ENCODE measurements at places on chromosomes 12 and 14.

DNA sequence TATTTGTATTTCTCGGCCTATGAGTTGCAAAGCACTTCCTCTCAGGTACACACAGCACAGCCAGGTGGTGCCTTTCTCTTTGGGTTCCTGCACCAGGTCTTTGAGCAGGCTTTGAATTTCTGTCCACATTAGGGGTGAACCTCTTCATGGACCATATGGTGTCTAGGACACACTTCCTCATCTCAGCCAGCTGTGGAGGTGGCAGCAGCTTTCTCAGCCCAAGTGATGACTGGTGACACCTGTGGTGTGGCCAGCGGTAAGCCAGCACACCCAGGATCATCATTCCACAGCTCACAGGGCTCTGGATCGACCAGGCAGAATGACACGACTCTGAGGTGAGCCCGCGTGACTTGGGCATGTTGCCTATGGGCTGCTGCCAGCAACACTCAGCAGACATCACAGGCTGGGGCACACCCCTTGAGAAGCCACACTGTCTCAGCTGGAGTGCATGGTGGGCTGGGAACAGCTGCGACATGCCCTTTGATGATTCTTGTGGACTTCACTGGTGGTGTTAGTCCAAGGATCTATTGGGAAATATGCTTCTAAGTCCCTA lies 36.8 kb downstream of the SLC5A8 start:
- no peak for DNase-seq

DNA sequence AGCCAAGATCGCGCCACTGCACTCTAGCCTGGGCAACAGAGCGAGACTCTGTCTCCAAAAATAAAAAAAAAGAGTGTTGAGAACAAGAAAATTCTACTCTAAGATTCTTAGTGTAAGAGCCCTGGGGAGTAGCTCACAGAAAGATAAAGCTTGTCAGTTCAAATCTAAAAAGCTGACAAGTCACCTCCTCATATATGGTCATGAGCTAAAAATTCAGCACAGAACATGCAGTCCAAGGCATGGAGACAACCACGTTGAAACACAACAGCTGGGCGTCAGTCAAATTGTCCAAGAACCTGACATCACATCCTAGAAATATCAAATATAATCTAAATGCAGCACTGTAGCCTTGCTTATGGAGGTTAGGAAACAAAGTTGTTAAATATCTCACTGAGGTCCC lies 47.8 kb downstream of the CLIP1 start:
- DNase-seq: no peak

- no peak for DNase-seq
These were observed 41.0 kb upstream of the COL2A1 start for GRCh38 chr12:48045061-48045846.

DNA sequence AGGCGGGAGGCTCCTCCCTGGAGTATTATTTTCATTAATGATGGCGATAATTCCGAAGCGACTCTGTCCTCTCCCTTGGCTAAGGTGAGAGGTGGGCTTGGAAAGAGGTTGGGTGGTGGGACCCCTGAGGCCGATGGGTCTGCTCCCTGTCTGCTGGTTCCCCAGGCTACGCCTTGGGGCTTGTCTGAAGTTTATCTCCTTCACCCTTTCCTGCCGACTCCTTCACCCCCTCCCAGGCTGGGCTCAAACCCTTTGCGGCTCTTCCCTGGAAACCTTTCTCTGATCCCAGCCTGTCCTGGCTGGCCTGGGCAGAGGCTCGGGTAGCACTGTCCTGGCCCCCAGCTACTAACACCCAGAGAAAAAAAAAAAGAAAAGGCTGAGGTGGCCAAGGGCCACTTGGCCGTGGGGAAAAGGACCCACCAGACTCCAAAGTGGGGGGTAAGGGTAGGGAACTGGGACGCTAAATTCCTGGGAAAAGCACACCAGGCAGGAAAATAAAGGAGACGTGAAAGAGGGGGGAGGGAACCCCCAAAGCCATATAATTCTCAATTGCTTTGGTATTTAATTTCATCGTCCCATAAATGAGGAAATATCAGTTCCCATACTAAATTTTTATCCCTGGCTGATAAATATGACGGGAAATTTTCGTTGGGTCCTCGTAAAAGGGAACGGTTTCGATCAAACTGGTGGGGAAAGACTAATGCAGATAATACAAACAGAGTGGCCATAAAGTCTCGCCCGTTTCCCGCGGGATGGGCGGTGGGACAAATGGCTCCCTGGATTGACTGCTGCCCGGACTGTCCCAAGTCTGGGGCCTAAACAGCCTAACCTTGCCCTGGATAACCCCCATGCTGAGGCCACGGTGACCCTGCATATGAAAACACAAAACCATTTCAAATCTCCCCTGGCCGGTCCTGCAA lies 2.0 kb upstream of the HOXC10 start:
- no peak for DNase-seq

GRCh38 chr14:35934499-35934898 lies 108.4 kb downstream of the BRMS1L start:
- DNase-seq: no peak

- DNase-seq: no peak
These were observed 17.4 kb downstream of the GALNT4 start for GRCh38 chr12:89507015-89507824.

GRCh38 chr14:103121846-103122584 lies 1.2 kb upstream of the TNFAIP2 start:
- DNase-seq: no peak

GRCh38 chr12:104522985-104523722 lies 66.4 kb downstream of the CHST11 start:
- DNase-seq: no peak

- no peak for DNase-seq
These were observed 33.1 kb downstream of the ITPK1 start for GRCh38 chr14:93082576-93083001.

DNA sequence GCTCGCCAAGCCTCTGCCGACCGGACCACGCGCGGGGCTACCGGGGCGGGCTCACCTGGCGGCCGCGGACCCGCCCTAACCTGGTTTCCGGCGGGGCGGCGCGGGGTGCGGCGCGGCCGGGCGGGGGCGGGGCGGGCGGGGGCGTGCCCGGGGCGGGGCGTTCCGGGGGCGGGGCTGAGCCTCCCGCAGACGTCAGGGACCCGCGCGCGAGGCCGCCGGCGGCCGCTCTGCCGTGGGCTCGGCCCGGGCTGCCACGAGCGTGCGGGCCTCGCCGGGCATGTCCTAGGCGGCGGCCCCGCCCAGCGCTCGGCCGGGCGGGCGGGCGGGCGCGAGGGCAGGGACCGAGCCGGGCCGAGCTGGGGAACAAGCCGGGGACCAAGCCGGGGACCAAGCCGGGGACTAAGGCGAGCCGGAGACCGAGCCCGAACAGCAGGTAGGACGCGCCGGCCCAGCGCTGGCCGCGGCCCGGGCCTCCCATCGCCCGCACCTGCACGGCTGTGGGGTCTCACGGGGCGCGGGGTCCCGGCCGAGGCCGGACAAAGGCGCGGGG lies at the start of gene CEP170B:
Gene CEP170B (plus strand): TSS at position 188 of the 550 bp plus-strand sequence. CDS start 3,183 bp downstream, outside the sequence.
- no peak for DNase-seq

- no peak for DNase-seq
These were observed 106.7 kb downstream of the KIF26A start for GRCh38 chr14:104245075-104245474.

- DNase-seq: no peak
These were observed 192.9 kb downstream of the PRKD1 start for GRCh38 chr14:29734732-29735131.

DNA sequence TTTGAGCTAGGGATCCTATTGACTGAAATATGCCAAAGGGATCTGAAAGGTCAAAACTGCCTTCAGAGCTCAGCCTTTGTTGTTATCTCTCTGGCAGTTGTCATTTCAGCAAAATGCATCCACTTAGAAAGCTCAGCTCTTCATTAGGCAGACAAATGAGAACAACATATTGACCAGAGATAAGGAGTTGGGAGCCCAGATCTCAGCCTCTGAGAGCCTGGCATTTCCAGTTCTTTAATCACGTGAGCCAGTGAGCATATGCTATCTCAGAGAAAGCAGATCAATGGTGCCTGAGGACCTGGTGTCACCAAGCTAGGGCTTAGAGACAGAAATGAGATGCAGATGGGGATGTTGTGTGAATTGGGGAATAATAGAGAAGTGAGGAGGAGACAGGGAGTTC lies 101.1 kb downstream of the DAD1 start:
- no peak for DNase-seq

DNA sequence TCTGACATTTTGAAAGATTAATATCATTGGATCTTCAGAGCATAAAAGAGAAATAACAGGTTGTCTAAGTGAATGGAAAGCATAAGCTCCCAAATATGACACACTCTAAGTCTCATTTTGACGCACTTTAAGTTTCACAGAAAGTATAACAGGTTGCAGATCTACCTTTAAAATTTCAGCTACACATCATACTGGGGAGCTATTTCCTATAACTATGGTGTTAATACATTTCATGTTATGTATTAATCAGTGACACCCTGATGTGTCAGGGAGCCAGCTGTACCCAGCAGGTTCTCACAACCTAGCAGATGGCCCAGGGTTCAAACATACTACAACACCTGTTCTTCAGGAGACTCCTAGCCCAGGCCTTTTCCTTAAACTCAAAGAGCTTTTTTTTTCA lies 31.1 kb upstream of the TMX1 start:
- DNase-seq: no peak

- DNase-seq: no peak
These were observed 32.4 kb downstream of the PLEKHG7 start for GRCh38 chr12:92735131-92735721.

GRCh38 chr14:56374421-56374820 lies 205.2 kb upstream of the TMEM260 start:
- no peak for DNase-seq

All from activated CD8-positive, alpha-beta memory T cell treated with anti-CD3 and anti-CD28 coated beads for 1 hour (primary cell).